ENCODE measurements at places on chromosomes 3 and 15.

DNA sequence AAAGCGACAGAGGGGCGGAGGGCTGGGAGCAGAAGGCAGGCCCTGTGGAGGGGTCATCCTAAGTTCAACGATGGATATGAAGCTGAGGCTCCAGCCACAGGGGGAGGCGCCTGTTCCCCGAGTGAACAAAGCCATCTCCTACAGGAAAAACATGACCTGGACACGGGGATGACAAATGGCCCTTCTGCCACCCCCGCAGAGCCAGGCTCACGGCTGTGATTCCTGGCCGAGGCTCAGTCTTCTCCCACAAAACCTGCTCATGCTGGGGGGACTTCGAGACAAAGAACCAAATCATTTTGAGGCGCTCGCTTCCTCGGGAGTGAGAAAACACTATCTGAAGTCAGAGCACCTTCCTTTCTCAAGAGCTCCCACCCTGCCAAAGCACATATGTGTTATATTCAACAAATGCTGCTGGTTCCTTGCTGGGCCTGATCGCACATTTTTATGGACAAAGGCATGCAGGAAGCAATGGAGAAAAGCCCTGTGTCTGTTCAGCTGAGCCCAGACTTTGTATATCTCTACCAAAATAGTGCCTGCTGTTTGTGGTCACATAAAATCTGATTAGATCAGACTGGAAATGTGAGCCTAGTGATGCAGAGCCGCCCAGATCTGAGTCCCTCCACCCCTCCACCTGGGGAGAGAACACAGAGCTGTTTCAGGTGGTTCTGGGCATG lies 5.6 kb downstream of the RBP1 start:
- DNase-seq: no peak
- no peaks in the 10 kb centered on the region for H3K4me1 ChIP-seq
- no peak overlapping the region for H3K4me3 ChIP-seq
- H3K27ac ChIP-seq: no peak overlapping the region
- H3K36me3 ChIP-seq: no peaks in the 10 kb centered on the region

- H3K36me3 ChIP-seq: no peaks in the 10 kb centered on the region
- H3K27ac ChIP-seq: no peak overlapping the region
- H3K4me3 ChIP-seq: no peak overlapping the region
- no peaks in the 10 kb centered on the region for H3K27me3 ChIP-seq
These were observed 256.5 kb downstream of the GABRB3 start for GRCh38 chr15:26516102-26516980.

DNA sequence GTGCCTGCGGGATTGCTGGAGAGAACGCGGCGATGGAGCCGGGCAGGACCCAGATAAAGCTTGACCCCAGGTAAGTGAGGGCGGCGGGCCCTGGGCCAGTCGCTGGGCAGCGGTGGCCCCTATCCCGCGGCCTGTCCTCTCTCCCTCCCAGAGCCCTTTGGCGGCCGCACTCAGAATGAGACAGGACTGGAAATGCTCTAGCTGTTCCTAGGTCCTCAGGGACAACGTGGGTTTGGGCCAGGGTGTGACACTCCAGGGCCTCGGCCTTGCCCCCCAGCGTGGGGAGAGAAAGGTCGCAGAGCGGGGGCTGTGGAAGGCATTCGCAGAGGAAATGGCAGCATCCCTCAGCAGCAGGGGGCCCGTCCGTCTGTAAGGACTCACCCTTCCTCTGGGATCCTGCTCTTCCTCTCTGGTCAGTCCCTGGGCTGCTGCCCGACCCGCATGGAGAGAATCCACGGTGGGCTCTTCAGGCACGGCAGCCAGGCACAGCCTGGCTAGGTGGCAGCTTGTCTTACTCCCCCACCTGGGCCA lies 412 bp downstream of the SLC51A start:
- H3K27ac ChIP-seq: no peak overlapping the region
- no peaks in the 10 kb centered on the region for H3K27me3 ChIP-seq

DNA sequence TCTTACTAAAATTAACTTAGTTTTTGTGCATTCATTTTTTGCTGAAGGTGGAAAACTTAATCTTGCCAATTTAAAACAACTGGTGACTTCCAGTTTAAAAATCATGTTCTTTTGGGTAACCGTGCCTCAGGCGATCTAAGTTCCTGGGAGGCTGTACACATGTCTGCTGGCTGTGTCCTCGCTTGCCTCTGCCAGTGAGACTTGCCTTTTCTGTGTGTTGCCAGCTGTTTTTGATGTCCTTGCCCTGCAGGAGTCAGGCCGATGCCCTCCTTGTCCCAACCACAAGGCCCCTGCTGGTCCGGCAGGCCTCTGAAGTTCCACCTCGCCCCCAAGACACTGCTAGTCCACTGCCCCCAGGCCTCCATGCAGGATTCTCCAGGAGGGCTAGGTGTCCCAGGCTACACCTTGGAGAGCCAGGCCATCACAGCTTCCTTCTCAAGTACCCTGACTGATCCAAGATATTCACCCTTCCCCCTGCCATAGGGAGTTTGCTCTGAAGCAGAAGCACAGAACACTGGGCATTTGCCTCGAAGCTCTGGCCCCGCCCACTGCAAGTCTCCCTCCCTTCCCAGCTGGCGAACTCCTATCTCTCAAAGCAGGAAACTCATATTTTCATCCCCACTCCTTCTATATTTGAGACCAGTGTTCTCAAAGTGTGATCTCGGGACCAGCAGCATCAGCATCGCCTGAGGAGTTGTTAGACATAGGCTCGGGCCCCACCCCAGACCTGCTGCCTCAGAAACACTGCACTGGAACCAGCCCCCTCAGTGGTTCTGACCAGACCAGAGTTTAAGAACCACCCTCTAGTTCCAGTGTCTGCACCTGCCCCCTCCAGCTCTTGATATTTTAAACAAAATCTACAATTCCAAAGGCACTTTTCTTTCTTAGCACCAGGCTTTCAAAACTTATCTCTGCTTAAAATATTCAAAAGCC lies 185.8 kb upstream of the UBE2E1 start:
- H3K4me3 ChIP-seq: no peak overlapping the region
- DNase-seq: no peak
- H3K4me1 ChIP-seq: peaks cover 5% of the 10 kb centered on the region
- H3K36me3 ChIP-seq: no peaks in the 10 kb centered on the region

- H3K27me3 ChIP-seq: no peaks in the 10 kb centered on the region
- peaks cover 19% of the 10 kb centered on the region for H3K4me1 ChIP-seq
- DNase-seq: no peak
- H3K36me3 ChIP-seq: no peaks in the 10 kb centered on the region
These were observed 2.4 kb downstream of the UCN2 start for GRCh38 chr3:48561045-48561736.
